ENCODE measurements at places on chromosomes 11 and 22.

DNA sequence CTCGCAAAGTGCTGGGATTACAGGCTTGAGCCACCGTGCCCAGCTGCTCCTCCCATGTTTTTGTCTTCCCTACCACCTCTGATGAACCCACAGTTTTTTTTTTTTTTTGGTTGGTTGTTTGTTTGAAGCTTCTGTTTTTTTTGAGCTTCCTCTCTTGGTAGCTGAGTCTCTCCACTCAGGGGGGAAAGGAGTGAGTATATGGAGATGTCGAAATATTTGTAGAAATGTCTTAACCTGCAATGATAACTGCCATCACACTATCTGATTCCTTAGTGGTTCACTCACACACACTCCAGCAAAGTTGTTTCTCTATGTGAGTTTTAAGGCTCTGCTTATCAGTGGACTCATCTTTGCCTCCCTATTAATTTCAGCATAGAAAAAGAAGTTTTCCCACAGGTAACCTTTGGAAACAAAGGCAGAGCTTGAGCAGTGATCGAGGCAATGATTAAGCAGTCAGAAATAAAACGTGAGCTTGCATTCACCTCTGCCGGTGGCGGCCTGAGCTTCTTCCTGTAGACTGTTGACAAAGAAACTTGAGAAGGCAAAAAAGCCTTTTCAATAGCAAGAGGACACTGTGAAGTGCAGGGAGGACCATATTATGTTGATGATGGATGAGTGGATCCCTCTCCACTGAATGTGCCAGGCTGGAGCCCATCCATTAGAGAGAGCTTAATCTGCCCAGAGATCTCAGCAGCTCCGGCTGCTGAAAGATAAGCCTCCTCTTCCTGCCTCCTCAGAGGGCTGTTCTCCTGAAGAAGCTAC, 29.0 kb upstream of the RASSF10 start:
- no peak for DNase-seq

GRCh38 chr22:48629631-48630432, 1197.8 kb downstream of the BRD1 start:
- no peak for DNase-seq

- no peak for DNase-seq
These were observed 6.8 kb upstream of the TPBGL start for GRCh38 chr11:75233754-75234172.

DNA sequence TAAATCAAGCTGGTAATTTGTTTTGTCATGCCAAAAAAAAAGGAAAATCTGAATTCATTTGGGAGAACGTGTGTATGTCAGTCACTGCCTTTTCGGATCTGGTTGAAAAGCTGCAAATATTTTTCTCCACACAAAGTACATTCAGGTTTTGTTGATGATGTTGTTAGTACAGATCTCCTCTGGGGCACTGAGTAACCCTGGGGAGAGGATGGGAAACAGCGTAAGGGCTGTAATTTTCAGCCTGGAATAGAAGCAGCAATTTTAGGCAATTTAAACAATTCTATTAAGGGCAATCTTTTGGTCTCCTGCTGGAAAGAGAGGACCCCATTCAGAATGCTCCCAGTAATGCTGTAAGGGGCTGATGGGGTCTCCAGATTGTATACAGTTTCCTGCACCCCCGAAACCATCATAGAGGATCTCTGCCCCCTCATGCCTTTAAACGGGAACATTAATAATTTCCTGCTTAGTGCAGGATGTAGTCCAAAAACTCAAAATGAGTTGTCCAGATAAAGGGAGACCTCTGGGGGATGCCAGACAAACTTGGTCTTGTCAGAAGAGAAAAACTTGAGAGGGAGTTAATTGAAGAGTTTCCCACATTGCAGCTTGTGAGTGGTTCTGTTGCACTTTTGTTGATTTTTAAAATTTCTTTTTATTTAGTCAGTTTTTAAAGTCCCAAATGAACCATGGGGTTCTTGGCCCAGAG, 132.3 kb downstream of the COMMD9 start:
- DNase-seq, result no peak

DNA sequence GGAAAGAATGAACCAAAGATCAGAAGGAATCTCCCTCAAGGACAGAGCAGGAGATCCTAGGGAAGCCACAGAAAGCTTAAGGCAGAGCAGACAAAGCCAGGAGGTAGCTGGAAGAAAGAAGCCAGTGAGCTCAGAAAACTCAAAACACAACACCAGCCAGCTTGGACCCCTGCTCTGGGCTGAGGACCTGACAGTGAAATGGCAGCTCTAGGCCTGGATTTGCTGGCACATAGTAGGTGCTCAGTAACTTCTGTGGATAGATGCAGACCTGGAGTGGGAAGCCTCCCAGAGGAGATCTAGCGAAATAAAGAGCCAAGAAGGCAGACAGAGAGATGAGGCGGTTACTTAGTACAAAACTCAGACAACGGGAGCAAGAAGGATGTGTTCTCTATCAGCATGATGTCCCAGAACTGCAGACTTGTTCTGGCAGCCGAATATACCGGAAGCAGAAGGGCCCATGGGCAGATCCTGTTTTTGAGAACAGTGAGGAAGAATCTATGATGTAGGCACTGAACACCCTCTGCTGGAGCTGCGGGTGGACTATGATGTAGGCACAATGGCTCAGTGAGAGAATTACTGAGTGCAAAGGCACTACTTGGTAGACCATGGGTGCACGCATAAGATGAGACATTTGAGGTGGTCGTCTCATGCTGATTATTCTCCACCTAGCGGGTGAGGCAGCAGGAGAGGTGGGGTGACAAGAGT, 4.8 kb downstream of the ROBO4 start:
- no peak for DNase-seq

GRCh38 chr11:65396769-65397745, 10.6 kb downstream of the FRMD8 start:
- no peak for DNase-seq

DNA sequence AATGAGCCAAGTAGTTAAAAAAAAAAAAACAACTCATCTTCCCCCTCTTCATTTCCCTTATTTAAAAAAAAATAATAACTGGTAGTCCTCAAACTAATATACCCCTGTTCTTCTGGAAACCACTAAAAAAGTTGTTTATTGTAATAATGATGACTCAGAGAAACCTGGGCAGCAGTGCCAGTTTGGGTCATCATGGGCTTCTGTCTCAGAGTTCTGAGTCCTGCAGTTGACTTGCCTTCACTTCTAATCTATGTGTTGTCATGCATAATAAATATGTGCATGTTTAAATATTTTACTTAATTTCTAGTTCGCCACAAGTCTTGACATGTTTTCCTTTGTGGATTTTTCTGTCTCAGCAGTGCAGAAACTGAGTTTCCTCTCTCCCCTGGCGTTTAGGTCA, 46.8 kb downstream of the PPP2R1B start:
- DNase-seq, result no peak

- no peak for DNase-seq
These were observed 21.5 kb downstream of the CASP4 start for GRCh38 chr11:104946907-104947306.

GRCh38 chr11:104060820-104061219, 24.4 kb downstream of the DDI1 start:
- no peak for DNase-seq

GRCh38 chr22:38863531-38864131, 8.4 kb downstream of the CBX6 start:
- DNase-seq, result no peak

- no peak for DNase-seq
These were observed 203.1 kb downstream of the RAB38 start for GRCh38 chr11:87972133-87972532.

DNA sequence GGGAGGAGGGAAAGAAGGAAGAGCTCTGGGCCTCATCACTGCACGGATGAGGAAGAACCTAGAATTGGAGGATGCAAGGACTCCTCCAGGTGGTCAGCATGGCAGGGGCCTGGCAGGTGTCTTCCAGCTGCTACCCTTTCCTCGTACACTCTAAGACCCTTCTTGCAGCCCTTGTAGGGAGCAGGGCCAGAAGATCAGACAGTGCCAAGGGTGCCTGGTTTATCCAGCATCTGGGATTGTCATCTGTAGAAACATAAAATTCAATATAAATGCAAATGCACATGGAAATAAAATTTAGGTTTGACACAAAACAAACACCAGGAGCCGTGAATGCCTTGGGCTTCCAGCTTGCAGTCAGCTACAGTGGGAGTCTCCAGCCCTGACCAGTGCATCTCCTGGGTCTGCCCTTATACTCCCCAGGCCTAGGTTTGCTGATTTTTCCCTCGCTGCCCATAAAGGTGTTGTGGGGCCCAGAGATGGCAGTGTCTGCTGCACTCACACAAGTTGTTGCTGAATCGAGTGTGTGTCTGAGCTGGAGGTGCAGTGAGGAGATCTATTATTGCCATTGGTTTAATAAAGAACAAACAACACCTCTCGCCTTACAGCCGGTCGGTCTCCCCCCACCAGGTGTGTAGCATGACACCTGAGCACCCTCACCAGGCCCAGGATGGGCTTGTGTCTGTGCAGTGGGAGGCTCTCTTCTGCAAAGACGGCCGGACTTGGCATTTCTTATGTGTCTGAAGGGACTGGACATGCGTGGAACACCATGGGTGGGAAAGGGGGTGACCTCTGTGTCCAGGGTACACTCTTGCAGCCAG, 87.1 kb downstream of the BCR start:
- no peak for DNase-seq

DNA sequence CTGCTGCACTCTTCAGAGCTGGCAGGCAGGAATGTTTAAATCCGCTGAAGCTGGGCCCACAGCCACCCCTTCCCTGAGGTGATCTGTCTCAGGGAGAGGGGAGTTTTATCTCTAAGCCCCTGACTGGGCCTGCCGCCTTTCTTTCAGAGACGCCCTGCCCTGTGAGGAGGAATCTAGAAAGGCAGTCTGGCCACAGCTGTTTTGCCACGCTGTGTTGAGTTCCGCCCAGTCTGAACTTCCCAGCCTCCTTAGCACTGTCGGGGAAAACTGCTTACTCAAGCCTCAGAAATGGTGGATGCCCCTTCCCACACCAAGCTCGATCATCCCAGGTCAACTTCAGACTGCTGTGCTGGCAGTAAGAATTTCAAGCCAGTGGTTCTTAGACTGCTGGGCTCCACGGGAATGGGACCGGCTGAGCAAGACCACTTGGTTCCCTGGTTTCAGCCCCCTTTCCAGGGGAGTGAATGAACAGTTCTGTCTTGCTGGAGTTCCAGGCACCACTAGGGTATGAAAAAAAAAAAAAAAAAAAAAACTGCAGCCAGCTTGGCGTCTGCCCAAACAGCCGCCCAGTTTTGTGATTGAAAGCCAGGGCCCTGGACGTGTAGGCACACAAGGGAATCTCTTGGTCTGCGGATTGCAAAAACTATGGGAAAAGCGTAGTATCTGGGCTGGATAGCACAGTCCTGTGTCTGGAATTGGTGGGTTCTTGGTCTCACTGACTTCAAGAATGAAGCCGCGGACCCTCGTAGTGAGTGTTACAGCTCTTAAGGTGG, 127.4 kb downstream of the SPON1 start:
- no peak for DNase-seq

DNA sequence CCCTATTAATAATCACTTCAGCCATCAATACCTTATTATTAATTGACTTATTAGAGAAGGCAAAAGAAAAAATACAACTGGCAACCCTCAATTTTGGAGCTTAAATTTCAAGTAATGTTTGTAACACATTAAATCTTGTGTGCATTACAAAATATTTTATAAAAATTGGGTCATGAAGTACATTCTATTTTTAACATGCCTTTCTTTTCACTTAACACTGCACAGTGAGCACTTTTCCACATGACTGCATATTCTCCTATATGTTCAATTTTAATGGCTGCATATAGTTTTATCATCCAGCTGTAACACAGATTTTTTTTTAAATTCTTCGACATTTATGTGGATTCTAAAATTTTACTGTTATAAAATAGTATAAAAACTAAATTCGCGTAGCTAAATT, 92.5 kb downstream of the SLC17A6 start:
- DNase-seq, result no peak

DNA sequence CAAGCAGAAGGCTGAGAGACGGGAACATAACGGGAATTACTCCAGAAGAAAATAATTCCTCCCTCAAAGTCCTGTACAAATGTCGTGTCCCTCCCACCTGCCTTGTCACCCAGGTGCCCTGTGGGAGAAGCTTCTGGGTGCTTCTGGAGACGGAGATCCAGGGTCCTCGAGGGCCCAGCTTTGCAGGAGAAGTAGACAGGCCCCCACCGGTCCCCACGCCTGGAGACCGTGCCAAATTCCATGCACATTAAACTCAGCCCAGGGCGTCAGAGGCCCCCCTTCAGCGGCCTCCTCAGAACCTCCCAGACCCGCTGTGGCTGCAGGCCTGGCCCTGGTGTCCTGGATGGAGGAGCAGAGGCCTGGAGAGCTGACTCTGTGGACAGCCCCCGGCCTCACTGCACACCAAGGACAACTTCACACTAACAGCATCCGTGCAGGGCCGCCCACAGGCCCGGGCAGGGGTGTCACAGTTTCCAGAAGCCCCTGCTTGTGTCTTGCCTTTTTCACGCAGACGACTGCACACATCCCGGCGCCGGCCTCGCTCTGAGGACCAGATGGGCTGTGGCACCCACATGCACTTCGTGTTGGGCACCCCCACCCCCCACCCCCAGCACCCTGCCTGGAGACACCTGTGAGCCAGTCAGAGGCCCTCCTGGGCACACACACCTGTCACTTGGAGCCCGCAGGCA, 734.3 kb downstream of the BRD1 start:
- DNase-seq, result no peak

GRCh38 chr11:19216709-19217374, 15.1 kb upstream of the CSRP3 start:
- DNase-seq, result no peak

DNA sequence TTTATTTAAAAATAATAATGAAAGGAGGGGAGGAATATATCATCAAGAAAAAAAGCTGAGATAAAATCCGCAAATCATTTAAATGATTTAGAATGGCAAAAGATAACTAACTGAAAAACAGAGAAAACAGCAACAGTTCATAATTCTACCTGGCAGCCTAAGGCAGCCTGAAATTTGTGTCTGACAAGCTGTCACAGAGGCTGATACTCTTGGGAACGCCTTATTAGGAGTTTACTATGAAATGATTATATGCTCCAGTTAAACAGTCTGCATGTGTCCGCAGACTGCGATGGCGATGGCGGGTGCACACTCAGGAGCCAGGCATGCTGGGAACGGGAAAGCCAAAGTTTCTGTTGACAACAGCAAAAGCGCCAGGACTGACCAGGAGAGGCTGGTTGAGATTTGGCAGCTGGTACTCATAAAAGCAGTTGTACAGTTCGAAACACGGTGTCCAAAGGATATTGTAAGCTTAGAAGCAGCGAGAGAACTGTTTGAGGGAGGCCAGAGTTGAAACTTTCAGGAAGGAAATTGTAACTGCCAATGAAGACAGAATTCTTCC, 172.9 kb upstream of the MPPED2 start:
- DNase-seq, result no peak

- peak; percentile 98 for DNase-seq
These were observed 29.5 kb upstream of the WNT7B start for GRCh38 chr22:46006379-46007002.

GRCh38 chr22:34416022-34416860, 496.0 kb upstream of the LARGE1 start:
- DNase-seq, result no peak

- DNase-seq, result no peak
These were observed 1.1 kb upstream of the CBL start for GRCh38 chr11:119205080-119205479.

GRCh38 chr22:18001040-18001893, 23.1 kb downstream of the MICAL3 start:
- peak; percentile 53 for DNase-seq

All from GM19239 (cell line).